ENCODE measurements at places on chromosomes 12 and 14.
A peak's percentile ranks its signal among the peaks of the same experiment; 100 is the strongest.

DNA sequence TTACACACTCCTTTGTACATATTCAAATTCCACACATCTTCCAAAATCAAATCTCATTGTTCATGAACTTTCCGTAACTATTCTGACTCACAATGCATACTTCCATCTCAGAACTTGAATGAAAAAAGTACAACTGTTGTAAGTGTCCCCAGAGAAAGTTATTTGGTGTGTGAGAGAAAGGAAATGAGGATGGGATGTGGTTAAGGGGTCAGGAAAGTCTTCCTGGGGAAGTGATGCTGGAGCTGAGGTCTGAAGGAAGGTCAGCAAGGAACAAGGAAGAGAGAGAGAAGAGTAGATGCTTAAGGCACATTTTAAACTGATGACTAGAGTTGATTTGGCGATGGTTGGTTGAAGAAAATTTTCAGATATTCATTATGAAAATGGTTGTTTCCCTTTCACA is 340.0 kb upstream of the STXBP6 start:
- DNase-seq: no peak

DNA sequence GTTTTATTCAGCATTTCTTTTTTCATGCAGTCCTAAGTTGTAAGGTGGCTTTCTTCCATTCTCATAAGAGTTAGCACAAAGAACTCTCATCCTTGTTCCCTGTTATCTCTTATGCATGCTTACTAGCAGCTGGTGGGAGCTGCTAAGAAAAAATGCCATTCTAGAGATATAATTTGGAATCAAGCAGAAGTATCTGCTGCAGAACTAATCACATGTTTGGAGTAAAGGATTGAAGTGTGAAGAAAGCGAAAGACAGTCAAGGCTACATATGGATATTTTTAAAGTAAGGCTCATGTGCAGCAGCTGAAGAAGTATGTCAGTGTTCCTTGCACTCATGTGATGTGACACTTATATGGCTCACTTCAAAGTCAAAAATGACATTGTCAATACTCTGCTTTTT is 116.2 kb upstream of the PCED1B start:
- no peak for DNase-seq

GRCh38 chr14:58713677-58714076 is 75.9 kb downstream of the DACT1 start:
- DNase-seq: no peak

DNA sequence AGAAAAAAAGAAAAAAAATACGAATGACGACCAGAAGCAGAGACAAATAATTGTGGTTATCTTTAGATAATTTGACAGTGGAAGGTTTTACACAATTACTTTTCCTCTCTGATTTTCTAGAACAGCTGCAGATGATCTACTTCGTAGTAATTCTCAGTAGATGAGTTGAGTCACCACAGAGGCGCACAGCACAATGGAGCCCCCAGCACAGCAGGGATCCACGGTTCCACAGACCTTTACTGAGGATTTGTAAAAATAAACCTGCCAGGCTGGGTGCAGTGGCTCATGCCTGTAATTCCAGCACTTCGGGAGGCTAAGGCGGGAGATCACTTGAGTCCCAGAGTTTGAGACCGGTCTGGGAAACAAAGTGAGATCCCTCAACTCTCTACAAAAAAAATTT is 29.3 kb downstream of the AMN start:
- no peak for DNase-seq

GRCh38 chr12:123337070-123337469 is 27.6 kb downstream of the SBNO1 start:
- DNase-seq: no peak

DNA sequence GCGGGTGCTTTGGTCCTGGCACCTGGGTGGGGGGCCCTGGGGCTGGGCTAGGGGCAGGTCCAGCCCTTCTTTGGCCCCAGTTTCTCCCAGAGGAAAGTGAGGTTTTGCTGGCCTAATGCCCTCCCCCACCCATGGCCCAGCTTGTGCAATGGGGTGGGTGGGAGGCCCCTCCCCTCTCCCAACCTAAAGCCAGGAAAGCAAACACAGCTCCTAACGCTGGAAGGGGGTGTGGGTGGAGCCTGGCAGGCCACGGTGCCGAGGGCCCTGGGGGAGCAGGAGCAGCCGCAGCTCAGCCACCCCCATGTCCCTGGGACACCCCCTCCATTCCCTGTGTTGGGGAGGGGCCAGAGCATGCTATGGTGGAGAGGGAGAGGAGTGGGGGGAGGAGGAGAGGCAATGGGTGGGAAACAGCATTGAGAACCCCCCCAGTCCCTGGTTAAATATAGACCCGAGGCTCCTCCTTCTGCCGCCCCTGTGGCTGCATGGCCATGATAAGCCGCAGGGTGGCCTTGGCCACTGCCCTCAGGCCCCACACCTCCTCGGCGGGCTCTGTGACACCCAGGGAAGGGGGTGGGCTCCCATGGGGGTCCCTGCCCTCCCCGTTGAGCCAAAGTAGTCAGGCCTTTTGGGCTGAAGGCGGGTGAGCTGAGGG is 4.7 kb downstream of the EXOC3L4 start:
- DNase-seq: no peak

- DNase-seq: peak; percentile 67
Measured at GRCh38 chr12:5220835-5221234, 177.2 kb downstream of the KCNA5 start.

- DNase-seq: no peak
Measured at GRCh38 chr14:100336618-100337530, 13.7 kb downstream of the SLC25A47 start.

DNA sequence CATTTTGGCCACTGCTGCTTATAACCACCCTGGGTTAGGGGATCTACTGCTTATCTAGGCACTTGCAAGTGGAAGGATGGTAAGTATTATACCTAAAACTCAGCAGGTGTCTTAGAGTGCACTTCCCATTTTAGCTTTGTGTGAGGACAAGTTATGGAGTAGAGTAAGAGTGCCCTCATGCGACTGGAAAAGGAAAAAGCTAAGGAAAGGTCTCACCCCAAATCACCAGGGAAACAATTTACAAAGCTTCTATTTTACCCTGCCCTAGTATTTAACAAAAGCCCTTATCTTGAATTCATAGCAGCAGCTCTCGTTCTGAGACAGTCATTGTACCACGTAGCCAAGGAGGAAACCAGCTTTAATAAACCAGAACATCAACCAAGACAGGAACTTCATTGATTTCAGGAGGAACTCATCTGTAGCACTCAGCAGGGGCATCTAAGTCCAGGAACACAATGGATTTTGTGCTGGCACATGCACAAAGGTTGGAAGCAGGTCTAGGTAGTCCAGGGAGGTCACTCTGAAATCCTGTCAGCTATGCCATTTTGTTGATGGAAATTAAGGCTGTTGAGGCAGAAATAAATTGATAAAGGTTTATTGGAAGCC is 2.9 kb downstream of the RDH12 start:
- DNase-seq: peak; percentile 44

DNA sequence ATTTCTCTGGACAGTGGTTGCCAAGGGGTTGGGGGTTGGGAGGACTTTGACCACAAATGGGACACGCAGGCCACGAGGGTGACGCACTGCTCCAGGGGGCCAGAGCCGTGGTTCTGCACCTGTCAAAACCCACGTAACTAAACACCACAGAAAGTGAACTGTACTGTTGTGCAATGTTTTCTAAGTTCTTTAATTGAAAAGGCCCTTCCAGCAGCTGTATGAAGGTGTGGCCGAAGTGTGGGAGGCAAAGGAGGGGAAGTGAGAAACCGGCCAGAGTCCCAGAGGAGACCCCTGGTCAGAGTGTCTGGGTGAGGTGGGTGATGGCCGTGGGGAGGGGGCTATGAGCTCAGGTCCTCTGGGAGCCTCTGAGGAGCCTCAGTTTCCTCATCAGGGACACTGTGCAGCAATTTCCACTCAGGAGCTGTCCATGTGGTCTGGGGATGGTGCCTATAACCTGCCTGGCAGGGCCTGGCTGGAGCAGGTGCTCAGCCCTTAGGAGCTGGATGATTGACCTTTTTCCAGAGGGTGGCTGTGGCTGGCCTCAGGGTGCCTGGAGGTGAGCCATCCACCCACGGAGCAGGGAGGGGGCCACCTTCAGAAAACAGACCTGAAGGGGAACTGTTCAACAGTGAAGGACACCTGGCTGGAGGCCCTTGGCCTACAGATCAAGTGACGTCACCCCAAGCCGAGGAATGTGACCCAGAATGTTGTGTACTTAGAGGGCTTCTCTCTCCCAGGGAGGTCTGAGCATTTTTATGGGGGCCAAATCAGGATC is 9.8 kb upstream of the BDKRB2 start:
- no peak for DNase-seq

- DNase-seq: no peak
Measured at GRCh38 chr14:105354541-105354940, 40.0 kb downstream of the PACS2 start.

All from activated CD8-positive, alpha-beta T cell treated with anti-CD3 and anti-CD28 coated beads for 36 hours (primary cell).